ENCODE measurements at places on chromosomes 2 and 18.
A peak's percentile ranks its signal among the peaks of the same experiment; 100 is the strongest.

DNA sequence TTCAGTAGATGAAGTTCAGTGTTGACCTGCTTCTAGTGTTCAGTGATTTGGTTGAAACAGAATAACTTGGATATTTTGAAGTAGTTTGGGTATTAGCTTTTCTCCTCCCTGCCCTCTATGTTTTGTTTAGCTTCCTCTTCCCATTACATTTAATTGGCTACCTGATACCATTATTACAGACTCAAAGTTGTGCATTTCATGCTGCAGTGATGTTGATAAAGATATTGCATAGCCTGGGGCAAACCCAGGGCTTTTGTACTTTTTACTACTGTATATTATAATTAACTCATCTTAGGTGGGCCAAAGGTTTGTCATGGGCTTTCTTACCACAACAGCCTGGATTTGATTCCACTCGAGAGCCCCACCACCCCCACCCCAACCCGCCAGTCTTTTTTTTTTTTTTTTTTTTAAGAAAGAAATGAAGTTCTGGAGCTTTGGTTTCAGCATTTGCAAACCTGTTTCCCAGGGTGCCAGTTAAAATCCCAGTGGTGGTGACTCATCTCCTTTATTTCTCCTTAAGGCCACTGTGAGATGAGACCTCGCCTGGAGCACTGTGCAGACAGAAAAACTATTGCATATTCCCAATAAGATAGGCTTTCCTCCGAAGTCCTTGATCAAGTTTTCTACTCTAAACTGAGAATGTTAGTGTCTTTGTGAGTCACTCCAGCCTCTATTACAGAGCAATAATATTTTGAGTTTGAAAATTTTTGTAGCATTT is 393.7 kb upstream of the FANCL start:
- peak; percentile 65 for DNase-seq

DNA sequence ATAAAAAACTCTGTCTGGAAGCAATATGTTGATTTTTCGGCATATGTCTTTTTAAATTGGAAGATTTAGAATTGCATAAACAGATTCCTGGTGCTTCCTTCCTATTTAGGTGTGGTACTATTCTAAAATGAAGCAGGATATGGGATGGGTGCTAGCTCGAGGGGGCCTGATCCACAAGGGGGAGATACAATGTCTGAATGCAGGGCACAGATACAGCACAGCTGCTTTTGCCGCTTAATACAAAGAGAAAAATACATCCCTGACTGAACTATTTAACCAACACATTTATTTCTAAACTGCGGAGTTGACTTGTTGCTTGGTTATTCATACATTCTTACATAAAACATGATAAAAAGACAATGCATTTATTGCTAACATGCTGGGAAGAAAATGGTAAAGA is 169.1 kb downstream of the TMEFF2 start:
- no peak for DNase-seq

DNA sequence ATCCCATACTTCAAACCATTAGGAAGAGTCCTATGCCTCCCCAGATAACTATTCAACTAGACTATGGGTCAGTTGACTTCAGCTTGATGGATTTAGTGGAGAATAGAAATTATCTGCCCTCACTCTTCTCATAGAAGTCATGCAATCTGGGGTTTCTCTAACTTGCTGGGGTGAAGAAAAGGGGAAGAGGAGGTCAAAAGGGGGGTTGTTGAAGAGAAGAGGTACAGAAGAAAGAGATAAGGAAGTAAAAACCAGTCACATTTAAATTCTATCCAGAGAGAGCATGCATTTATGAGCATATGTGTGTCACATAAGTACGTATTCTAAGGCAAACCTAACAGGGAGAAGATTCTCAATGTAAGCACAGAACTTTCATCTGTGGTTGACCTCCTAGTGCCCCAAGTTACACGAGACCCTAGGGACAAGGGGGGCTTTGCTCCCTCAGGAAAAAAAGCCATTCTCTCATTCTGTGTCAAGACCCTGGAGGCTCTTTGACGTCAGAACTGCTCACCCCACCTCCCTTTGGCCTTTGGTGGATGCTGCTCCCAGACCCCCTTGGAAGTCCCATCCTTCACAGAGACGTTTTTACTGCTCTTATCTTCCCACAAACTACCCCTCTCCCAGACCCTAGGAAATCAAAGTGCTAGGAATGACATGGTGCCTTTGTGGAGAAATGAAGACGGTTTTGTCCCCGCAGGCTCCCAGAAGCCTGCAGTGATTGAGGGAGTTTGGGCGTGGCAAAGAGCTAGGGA is 236.8 kb upstream of the TNP1 start:
- no peak for DNase-seq

DNA sequence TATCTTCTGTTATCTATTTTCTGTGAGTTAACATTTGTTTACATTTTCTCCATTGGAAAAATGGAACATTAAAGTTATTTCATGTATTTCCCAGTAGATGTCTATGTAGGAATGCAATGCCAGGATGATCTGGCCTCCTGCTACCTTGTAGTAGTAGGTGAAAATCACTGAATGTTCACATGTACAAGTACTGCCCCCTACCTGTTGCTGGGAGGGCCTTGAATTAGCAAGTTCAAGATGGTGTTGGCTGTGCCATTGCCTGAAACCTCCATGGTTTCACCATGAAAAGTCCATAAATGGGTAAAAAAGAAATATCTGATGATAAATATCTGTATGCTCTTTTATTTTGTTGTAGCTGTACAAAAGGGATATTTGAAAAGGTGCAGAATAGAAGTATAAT is 30.7 kb downstream of the XRCC5 start:
- no peak for DNase-seq

- peak; percentile 80 for DNase-seq
Measured at GRCh38 chr18:60064271-60064670, 164.5 kb downstream of the PMAIP1 start.

- no peak for DNase-seq
Measured at GRCh38 chr2:98085649-98086048, 1.3 kb upstream of the VWA3B start.

GRCh38 chr2:156099382-156099781 is 233.1 kb downstream of the NR4A2 start:
- no peak for DNase-seq

GRCh38 chr2:123993728-123994323 is 31.3 kb upstream of the CNTNAP5 start:
- peak; percentile 0 for DNase-seq

All from EL (cell line).